Epithelial cell of prostate (primary cell): ENCODE measurements at places on chromosomes 11 and 22.

- DNase-seq, result no peak
Observed at GRCh38 chr11:94132823-94133408, 4.3 kb downstream of the PANX1 start.

DNA sequence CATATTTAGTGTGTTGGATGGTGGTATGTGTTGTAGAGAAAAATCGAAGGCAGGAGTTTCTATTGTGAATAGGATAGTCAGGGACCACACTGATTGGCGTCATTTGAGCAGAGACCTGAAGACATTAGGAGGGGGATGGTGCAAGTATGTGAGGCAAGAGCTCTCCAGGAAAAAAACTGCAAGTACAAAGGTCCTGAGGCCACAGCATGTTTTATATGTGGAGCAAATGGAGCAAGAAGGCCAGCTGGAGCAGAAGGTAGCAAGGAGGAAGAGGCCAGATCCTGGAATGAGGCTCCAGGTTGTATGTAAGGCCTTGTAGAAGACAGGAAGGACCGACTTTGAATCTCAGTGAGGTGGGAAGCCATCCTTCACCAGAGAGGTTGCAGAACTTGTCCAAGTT is 14.2 kb upstream of the MICALL1 start:
- no peak for DNase-seq

DNA sequence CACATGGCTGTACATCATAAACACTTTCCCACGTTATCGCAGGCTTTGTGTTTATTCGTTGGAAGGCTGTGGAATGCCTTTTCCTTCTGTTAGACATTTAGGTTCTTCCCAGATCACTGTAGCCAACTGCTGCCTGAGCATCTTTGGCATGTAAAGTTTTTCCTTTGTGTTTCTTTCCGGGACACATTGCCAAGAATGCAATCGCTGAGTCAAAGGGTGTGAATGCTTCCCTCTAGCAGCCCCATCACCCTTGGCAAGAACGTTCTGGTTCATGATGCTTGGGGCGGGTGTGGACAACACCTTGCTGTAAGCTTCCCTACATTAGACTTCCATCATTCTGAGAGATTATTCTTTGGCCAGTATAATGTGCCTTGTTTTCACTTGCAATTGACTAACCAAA is 136.2 kb downstream of the OSBP2 start:
- peak; percentile 97 for DNase-seq

DNA sequence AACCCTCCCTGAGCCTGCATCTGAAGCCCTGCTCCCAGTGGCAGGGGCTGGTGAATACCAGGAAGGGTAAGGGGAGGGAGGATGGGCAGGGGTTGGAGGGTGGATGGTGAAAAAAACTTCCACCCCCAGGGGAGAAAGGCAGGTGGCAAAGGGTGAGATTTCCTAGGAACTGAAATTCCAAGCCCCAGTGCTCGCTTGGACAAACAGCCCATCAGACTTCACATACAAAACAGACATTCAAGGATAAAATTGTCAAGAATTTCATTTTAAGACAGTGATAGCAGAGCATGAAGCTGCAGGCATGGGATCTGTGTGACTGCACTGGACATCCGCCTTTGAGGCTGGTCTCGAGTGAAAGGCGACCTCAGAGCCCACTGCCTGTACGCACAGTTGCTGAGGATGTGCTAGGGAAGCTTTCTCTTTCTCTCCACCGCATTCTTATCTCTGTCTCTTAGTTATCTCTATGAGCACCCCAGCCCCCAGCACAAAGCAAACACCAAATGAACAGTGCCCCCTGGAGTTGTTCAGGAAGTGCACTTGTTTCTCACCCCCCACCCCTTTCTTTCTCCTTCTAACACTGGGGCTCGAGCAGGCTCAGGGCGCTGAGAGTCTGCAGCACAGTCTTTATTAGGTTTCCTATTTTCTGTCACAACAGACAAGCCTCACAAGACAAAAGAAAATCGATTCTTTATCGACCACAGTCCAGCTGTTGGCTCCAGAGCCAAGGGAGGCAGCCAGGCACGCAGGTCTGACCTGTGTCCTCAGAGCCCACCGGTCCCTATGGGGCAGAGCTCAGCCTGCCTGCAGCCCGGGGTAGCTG is 237.3 kb upstream of the NCAM1 start:
- DNase-seq, result no peak

DNA sequence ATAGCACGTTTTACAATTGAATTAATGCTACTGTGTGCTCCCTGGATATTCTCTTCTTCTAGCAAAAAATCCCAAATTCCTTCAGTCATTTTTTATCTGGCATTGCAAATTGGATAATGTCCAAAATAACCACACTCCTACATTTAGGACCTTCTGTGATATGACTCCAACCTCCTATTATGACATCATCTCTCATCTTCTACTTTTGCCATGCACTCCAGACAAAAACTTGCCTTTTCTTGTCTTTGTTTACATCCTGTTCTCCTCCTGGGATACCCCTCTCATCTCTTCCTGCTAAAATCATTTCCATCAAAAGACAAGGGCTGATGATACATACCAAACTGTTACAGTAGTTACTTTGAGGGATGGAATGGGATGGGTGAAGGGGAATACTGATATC is 20.6 kb upstream of the TMEM218 start:
- DNase-seq, result no peak

- DNase-seq, result no peak
Observed at GRCh38 chr22:44399906-44400762, 87.4 kb upstream of the SHISAL1 start.

DNA sequence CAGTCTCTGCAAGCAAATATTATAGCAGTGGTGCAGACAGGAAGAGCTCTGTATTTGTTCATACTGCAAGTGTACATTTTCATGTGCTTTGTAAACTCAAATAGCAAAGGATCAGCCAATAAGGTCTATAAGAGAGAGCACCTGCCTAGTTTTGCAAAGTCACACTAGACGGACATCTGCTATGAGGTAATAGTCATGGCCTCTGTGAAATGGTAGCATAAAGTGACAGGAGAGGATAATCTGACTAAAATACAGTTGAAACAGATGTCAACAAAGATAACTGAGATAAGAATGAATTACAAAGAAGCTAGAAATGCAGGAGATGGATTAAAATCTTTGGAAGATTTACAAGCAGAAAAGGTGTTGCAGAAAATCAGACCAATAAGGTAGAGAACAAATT is 70.6 kb upstream of the SPON1 start:
- no peak for DNase-seq

- DNase-seq, result no peak
Observed at GRCh38 chr11:94171693-94172440, 43.2 kb downstream of the PANX1 start.

DNA sequence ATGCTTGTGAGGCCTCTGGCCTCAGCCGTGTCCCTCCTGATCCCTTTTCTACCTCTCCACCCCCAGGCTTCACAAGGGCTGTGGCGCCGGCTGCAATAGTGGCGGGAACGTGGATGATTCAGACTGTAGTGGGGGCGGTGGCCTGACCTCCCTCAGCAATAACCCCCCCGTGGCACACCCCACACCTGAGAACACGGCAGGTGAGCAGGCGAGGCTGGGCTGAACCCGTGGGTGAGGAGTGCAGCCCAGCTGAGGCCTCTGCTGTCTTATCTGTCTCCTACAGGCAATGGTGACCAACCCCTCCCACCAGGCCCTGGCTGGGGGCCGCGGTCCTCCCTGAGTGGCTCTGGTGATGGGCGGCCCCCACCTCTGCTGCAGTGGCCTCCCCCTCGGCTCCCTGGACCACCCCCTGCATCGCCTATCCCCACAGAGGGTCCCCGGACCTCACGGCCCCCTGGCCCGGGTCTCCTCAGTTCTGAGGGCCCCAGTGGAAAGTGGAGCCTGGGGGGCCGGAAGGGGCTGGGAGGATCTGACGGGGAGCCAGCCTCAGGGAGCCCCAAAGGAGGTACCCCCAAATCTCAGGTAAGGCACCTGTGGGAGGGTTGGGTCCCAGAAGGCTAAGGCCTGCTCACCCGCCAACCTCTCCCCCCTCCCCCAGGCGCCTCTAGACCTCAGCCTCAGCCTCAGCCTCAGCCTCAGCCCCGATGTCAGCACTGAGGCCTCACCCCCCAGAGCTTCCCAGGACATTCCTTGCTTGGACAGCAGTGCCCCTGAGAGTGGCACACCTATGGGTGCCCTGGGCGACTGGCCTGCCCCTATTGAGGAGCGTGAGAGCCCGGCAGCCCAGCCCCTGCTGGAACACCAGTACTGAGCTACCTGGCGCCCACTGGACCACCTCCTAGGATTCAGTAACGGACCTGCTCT is 1.5 kb upstream of the SIPA1 start:
- DNase-seq, result no peak

GRCh38 chr11:25293166-25293565 is 796.3 kb downstream of the LUZP2 start:
- no peak for DNase-seq

- no peak for DNase-seq
Observed at GRCh38 chr22:29691636-29692326, 28.0 kb upstream of the CABP7 start.

GRCh38 chr11:35126000-35126878 is 12.7 kb upstream of the CD44 start:
- DNase-seq, result no peak

DNA sequence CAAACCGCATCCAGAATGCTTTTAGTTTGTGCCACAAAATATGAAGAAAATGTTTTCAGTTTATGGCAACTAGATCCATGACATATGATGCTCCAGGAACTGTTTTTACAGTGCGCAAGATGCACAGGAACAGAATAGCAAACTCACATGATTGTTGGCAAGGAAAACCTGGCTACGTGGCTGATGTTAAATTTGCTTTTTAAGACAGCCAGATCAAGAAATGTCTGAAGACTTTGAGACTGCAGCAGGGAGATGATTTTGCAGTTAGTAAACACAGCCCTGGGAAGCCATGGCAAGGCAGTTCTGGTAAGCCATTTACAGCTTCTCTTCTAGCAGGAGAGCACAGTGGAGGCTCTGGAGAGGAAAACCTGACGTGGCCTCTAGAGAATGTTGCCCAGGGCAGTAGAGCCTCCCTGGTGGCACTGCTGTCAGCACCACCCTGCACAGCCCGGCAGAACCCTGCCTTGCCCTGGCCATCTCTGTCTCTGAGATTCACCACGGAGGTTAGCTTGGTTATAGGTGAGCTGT is 69.8 kb upstream of the TNRC6B start:
- peak; percentile 3 for DNase-seq

GRCh38 chr22:46007848-46008261 is 30.9 kb upstream of the WNT7B start:
- peak; percentile 45 for DNase-seq

DNA sequence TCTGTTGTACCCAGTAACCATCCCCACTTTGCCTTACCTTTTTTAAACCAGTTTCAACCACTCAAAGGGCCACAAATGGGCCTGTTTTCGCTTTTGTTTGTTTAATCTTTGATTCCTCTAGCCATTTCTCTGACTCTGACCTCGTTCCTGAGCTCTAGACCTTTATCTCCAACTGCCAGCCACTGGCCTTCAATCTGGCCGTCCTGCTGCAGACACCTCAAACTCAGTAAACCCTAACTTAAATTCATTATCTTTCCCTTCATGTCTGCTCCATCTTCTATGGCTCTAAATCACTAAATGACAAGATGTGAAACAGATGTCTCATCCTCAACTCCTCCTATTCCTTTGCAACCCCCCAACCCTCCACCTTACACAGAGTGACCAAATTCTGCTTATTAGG is 1.3 kb upstream of the GDPD4 start:
- DNase-seq, result no peak

GRCh38 chr11:80958361-80958760 is 1517.5 kb upstream of the TENM4 start:
- DNase-seq, result peak; percentile 73

GRCh38 chr22:22796724-22797123 is 90.9 kb upstream of the IGLL5 start:
- DNase-seq, result no peak

- DNase-seq, result no peak
Observed at GRCh38 chr11:27328614-27329013, 34.4 kb downstream of the CCDC34 start.

DNA sequence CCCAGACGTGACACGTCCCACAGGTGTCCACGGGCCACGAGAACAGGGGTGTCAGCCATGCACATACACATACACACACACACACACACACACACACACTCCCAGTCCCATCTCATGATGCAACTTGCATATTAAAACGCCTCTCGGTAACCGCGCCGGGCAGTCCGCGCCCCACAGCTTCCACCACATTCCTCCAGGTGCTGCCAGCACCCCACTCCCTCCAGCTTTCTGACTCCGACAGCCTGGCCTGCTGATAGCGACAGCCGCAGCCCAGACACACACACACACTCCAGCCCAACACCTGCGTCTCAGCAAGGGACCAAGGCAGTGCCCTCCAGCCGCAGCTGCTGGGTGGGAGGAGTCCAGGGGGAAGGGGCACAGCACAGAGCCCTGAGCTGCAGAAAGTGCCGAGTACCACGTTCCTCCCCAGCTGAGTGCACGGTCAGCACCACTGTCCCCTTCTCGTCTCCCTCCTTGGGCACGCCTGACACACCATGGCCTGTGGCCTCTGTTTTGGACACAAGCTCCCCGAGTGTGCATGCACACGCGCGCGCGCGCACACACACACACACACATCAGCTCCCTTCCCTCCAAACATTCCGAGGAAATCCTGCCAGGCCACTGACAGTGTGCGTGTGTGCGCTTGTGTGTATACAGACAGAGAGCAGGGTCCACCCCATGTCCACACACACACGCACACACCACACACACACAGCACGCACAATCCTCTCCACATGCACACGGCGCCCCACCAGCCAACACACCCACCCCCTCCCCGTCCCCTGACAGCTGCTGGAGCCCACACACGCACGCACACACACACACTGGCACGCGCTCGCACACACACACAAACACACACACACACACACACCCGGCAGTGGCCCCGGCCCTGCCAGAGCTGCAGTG is 1.2 kb downstream of the ELFN2 start:
- peak; percentile 33 for DNase-seq

DNA sequence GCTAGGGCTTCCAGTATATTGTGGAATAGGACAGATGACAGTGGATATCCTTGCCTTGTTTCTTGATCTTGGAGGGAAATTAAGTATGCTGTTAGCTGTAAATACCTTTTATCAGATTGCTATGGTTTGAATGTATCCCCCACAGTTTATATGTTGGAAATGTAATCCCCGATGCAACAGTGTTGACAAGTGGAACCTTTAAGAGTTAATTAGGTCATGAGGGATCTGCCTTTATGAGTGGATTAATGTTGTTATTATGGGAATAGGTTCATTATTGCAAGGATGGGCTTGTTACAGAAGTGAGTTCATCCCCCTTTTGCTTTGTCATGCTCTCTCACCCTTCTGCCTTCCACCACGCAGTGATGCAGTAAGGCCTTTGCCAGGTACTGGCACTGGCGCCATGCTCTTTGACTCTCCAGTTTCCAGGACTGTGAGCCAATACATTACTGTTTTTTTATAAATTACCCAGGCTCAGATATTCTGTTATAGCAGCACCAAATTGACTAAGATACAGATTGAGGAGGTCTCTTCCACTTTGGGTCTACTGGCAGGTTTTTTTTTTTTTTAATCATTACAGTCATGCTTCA is 16.4 kb downstream of the CABIN1 start:
- no peak for DNase-seq
